ENCODE measurements at places on chromosomes 3 and 15.

GRCh38 chr15:74842581-74843444, at the start of gene ULK3:
TSS of gene ULK3 (minus strand) at chr15:74843156. CDS start at chr15:74843105, 51 bp downstream.
- peak; percentile 82 for DNase-seq

DNA sequence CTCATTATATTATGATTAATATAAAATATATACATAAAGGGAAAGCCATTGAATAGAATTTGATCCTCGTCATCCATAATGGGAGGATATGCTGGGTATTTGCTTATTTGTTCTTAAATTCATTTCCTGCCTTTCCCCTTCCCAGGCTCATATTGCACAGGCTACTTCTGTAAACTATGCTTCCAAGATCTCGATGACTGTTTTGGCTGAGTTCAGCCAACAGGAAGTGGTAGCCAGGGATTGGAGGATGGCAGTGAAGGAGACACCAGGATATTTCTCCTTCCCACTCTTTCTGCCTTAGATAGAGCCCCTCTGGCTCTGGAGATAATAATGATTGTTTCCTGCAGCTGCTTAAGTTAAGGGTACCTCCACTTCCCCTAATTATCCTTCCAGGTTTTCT, 44.3 kb upstream of the DYNC1LI1 start:
- no peak for DNase-seq

DNA sequence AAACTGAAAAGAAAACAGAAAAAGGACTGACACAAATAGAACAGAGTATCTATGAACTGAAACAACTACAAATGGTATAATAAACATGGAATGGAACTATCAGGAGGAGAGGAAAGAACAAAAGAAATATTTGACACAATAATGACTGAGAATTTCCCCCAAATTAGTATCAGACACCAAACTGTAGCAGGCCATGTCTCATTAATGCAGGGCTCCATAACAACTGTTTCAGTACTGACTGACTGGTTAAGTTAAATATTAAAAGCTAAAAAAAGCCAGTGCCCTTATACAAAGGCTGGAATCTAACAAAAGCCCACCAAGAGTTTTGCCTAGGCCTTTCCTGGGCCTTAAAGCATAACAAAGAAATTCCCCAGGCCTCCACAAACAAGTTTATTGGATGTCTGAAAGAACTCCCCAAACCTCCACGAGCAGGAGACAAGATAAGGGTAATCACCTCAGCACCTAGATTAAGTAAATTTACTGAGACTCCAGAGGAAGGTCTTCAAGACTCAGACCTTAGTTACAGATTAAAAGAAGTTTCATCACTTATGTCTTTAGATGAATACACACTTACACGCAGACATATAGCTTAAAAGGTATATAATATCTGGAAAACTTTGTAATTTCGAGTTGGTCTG, 45.7 kb downstream of the KPNA1 start:
- DNase-seq = no peak

DNA sequence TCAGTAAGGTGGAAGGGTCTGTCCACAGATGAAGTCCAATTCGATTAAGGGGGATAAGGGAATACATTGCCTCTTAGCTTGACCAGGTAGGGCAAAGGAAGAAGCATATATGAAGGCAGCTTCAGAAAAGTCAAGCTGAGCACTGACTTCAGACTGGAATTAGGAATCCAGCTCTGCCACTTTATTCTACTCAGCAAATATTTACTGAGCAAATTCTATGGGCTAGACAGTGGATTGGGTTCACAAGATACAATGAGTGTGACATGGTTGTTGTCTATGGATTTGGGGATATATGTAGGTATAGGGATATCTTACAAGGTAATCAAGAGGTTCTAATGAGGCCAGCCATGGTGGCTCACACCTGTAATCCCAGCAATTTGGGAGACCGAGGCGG, 526 bp downstream of the ADIPOQ start:
- no peak for DNase-seq

DNA sequence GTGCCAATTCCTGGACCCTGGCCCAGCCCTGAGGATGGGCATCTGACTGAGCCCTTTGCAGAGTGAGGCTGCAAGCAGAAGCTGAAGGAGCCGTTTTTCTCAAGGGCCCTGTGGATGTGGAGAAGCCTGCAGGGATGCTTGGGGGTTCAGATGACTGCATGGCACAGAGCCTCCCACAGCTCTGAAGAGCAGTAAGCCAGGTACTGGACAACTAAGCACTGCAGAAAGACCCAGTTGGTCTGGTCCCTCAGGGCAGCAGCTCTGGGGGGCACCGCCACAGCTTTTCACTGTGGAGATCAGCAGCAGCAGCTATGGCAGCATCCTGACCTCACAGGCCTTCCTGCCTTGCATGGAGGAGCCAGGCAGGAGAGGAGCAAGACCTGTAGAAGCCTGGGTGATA, 67.6 kb downstream of the CRYGS start:
- no peak for DNase-seq

GRCh38 chr15:90059208-90059985, 42.9 kb downstream of the IDH2 start:
- DNase-seq = no peak

Data from ACHN (cell line).